ENCODE measurements at places on chromosomes 2 and 18. TPM values are rescaled to one million over a fixed set of nuclear protein-coding genes. Genes with fewer than 3 reads are reported as not detected.

GRCh38 chr2:144477957-144478311, 42.0 kb downstream of the ZEB2 start:
- no peak overlapping the region for H3K4me3 ChIP-seq
- no peaks in the 10 kb centered on the region for H3K36me3 ChIP-seq
- DNase-seq, result no peak
- H3K27ac ChIP-seq, result peak overlapping the region; percentile 47
- H3K27me3 ChIP-seq, result peaks cover 6% of the 10 kb centered on the region
- peaks cover 56% of the 10 kb centered on the region for H3K4me1 ChIP-seq

DNA sequence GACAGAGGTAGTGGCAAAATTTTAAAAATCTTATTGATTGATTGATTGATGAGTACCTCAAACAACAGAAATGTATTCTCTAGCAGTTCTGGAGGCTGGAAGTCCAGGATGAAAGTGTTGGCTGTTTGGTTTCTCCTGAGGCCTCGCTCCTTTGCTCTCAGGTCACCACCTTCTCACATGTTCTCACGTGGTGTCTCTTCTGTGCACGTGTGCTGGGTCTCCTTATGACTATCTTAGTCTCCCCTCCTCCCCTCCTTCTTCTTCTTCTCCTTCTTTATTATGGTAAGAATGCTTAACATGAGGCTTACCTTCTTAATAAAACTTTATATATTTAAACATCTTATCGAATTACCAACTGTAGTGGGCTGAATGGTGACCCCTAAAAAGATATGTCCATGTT, 446.0 kb upstream of the SPHKAP start:
- H3K4me1 ChIP-seq, result peaks cover 5% of the 10 kb centered on the region
- H3K4me3 ChIP-seq, result no peak overlapping the region
- DNase-seq, result no peak
- H3K27me3 ChIP-seq, result no peaks in the 10 kb centered on the region
- no peak overlapping the region for H3K27ac ChIP-seq

- no peak for DNase-seq
- peak overlapping the region; percentile 41 for H3K27ac ChIP-seq
- no peaks in the 10 kb centered on the region for H3K27me3 ChIP-seq
- no peak overlapping the region for H3K4me3 ChIP-seq
Observed at GRCh38 chr2:70718241-70718640, 49.8 kb downstream of the ADD2 start.

SPP2 gene
- total RNA-seq, result not detected

DNA sequence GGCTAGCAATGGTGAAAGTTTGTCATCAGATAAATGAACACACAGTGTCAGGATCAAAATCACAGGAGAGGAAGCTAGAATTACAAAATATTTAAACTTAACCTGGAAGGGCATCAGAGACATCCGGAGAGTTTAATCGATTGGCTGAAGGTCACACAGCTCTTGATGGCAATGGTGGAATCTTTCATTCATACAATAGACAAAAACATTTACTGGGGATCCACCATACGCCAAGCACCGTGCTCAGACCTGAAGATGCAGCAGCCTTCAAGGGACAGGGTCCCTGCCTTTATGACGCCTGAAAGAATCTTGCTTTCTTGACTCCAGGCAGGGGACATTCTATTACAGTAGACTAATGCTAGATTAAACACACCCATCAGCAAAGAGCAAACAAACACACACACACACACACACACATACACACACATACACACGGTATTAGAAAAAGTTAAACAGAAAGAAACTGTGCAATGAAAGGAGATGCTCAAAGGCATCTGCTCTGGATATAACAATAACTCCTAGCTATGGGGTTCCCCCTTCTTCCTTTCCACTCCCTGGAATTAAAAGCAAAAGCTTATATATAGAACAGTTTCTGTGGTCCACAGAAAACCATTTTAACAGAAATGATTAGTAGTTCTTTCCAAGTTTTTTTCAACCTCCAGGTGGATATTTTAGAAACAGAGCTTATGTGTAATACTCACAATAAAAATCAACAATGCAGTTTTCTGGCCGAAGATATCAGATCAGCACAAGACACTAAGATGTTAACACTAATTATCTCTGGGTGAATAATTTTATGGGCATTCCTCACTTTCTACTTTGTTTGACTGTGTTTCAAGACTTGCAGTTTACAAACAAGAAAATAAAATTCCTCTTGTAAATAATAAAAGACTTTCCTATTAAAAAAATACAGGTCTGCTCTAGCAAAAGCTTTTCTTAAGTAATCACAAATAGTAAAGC, 151.7 kb downstream of the ANKRD44 start:
- H3K36me3 ChIP-seq, result no peaks in the 10 kb centered on the region
- DNase-seq, result no peak
- H3K27ac ChIP-seq, result no peak overlapping the region
- peaks cover 5% of the 10 kb centered on the region for H3K4me1 ChIP-seq

DNA sequence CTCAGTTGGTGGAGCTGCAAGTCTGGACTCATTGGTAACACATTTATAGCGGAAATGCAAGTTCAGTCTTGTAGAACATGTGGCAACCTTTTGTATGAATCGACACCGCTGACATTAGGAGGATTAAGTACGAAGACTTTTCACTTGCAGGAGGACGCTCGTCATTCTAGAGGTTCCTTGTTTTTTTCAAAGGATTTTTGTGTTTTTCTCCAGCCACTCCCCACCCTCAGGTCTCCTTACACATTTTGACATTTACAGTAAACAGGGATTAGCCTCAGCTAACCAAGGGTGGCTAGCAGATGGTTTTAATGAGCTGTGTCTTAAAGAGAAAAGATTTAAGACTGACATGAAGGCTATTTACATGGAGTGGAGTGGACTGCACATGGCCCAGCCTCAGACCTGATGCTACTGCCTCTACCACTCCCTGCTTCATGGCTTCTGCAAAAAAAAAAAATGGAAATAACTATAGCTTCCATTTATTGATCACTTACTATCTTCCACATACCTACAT, 173.8 kb downstream of the TRIB2 start:
- H3K27me3 ChIP-seq, result no peaks in the 10 kb centered on the region
- no peak overlapping the region for H3K27ac ChIP-seq
- DNase-seq, result no peak

- H3K36me3 ChIP-seq, result no peaks in the 10 kb centered on the region
- H3K4me1 ChIP-seq, result no peaks in the 10 kb centered on the region
- H3K4me3 ChIP-seq, result no peak overlapping the region
- H3K27me3 ChIP-seq, result peaks cover 4% of the 10 kb centered on the region
- DNase-seq, result no peak
Observed at GRCh38 chr18:22673182-22673862, 255.6 kb upstream of the CTAGE1 start.

DNA sequence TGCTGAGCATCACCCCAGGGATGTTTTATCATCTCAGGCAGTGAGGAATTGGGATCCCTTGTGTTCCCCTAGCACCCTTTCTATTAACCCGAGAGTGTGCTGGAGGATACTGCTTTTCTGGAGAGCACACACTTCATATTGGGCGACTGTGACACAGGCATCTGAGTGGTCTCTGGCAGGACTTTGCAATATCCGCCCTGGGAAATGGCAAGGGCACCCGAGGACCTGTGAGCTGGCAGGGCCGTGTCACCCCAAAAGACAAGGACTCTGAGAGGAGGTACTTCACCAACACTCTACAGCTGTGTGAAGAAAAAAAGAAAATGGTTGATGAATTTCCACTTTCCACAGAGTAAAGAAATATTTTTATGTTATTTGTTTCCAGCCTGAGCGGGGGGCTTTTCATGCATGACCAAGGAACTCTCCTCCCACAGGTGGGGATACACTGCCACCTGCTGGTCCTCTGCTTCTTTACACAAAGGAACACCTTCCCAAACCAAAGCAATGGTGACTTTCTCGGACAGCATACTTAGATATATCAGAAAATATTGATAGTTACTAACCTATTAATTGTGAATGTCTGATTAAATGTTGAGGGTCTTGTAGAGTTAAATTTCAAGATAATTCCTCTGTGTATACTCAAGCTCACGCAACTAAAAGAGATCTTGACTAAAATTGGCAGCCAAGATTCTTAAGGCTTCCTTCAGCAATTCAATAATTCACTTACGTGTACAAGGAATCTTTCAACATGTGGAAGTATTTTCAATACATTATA, 45.9 kb upstream of the REG3G start:
- no peak overlapping the region for H3K4me3 ChIP-seq
- no peaks in the 10 kb centered on the region for H3K36me3 ChIP-seq
- peak; percentile 83 for DNase-seq

GRCh38 chr2:153464395-153464794, 14.2 kb downstream of the RPRM start:
- no peaks in the 10 kb centered on the region for H3K36me3 ChIP-seq
- H3K4me3 ChIP-seq, result no peak overlapping the region
- DNase-seq, result no peak
- peaks cover 19% of the 10 kb centered on the region for H3K4me1 ChIP-seq
- H3K27me3 ChIP-seq, result no peaks in the 10 kb centered on the region

DNA sequence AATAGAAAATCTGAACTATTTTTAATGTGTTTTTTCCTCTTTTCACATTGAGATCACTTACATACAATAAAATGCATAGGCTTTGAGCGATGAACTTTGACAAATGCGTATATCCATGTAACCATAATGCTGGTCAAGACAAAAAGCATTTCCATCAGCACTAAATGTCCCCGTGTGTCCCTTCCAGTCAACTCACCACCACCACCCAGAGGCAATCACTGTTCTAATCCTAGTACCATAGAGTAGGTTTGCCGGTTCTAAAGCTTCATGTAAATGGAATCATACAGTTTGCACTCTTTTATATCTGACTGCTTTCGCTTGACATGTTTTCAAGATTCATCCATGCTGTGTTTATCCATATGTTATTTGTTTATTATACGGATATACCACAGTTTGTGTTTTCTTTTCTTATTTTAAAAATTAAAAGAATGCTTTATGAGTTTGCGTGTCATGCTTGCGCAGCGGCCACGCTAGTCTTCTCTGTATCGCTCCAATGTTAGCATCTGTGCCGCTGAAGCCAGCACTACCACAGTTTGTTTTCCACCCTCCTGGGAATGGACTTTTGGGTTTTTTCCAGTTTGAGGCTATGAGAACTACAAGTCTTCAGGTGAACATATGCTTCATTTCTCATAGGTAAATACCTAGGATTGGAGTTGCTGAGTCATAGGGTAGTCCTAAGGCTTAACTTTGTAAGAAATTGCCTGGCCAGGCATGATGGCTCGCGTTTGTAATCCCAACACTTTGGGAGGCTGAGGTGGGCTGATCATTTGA, 197.5 kb upstream of the CHAC2 start:
- no peak overlapping the region for H3K27ac ChIP-seq
- H3K4me1 ChIP-seq, result peaks cover 15% of the 10 kb centered on the region
- no peak overlapping the region for H3K4me3 ChIP-seq
- no peaks in the 10 kb centered on the region for H3K27me3 ChIP-seq

- peaks cover 29% of the 10 kb centered on the region for H3K36me3 ChIP-seq
- H3K4me1 ChIP-seq, result peaks cover 6% of the 10 kb centered on the region
- H3K27me3 ChIP-seq, result no peaks in the 10 kb centered on the region
- DNase-seq, result no peak
Observed at GRCh38 chr2:85314884-85315242, 12.9 kb downstream of the TGOLN2 start.

- 0 out of 2 replicates have a peak, but pooled peaks cover under 1% of the 10 kb centered on the region for H3K36me3 ChIP-seq
- H3K27ac ChIP-seq, result no peak overlapping the region
- peaks cover 9% of the 10 kb centered on the region for H3K27me3 ChIP-seq
Observed at GRCh38 chr2:240139011-240139441, 1.4 kb downstream of the OTOS start.

CNPPD1 gene
- total RNA-seq, result 32.8 TPM

C1GALT1C1L gene
- total RNA-seq, result 0.46 TPM

DNA sequence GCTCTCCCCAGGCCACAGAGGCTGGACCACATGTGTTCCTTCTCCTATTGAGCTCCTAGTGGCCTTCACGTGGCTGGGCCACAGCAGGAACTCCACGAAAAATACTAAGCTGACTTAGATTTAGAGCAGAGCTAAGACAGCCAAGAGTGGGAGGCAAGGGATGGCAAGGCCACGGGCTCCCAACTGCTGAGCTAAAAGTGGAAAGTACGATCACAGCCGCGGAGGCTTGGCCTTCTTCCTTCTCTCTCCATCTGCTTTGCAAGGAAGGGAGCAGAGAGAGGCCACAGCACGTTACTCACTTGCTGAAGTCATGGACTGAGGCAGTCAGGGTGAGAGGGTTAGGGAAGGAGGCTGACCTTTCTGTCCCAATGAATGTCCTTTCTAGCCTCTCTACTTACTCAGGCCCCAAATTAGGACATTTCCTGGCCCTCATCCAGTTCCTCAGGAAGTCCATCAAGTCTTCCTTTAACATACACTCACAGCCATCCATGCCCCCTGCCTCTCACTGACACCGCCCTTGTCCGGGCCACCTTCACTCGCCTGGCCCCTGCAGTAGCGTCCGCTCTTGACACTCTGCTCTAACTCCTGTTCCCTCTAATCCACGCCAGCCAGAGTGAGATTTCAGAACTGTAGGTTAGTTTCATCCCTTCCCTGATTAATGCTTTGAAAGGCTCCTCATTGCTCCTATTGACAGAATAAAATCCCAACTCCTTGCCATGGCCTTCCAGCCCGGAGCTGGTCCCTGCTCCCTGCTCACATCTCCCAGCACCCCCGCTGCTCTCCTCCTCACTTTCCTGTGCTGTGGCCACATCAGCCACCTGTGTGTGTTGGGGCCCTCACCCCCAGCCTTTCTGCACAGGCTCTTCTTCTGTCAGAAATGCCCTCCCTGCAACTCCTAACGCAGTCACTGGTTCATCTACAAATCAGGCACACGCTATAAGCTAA, 204.2 kb downstream of the CYP26B1 start:
- H3K27me3 ChIP-seq, result no peaks in the 10 kb centered on the region
- no peak for DNase-seq
- no peaks in the 10 kb centered on the region for H3K36me3 ChIP-seq
- H3K4me1 ChIP-seq, result no peaks in the 10 kb centered on the region
- H3K27ac ChIP-seq, result no peak overlapping the region

ITGB6 gene
- 0.07 TPM for total RNA-seq

DNA sequence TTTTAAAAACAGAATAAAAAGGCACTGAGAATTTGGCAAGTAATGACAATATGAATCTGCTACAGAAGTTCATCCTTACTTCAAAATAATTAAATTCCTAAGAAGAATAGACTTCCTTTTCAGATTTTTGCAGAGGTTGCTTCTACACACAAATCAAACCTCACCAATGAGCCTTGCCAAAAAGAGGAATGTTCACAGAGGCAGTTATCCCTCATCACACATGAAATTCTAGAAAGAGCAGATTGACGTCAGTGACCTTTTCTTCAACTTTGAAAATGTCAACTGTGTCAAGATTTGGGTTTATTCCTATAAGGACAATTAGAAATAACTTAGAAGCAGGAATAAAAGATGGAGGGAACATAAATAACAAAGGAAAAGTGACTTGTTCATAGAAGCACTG, 64.6 kb downstream of the MBD2 start:
- H3K4me3 ChIP-seq, result no peak overlapping the region
- DNase-seq, result no peak
- no peaks in the 10 kb centered on the region for H3K27me3 ChIP-seq
- H3K27ac ChIP-seq, result no peak overlapping the region

GALNT14 gene
- 6.8 TPM for total RNA-seq

DNAJB2 gene
- 36.1 TPM for total RNA-seq
